Epithelial cell of prostate (primary cell): ENCODE measurements at places on chromosomes 5 and 9.
A peak's percentile ranks its signal among the peaks of the same experiment; 100 is the strongest.

- DNase-seq = peak; percentile 74
These were observed 138.8 kb downstream of the SMC2 start for GRCh38 chr9:104232781-104233341.

GRCh38 chr5:168364750-168365550, 73.5 kb downstream of the WWC1 start:
- DNase-seq = no peak

GRCh38 chr9:130665431-130666392, 1.3 kb downstream of the PRDM12 start:
- no peak for DNase-seq

GRCh38 chr9:91416096-91416712, 7.4 kb downstream of the NFIL3 start:
- DNase-seq = no peak

DNA sequence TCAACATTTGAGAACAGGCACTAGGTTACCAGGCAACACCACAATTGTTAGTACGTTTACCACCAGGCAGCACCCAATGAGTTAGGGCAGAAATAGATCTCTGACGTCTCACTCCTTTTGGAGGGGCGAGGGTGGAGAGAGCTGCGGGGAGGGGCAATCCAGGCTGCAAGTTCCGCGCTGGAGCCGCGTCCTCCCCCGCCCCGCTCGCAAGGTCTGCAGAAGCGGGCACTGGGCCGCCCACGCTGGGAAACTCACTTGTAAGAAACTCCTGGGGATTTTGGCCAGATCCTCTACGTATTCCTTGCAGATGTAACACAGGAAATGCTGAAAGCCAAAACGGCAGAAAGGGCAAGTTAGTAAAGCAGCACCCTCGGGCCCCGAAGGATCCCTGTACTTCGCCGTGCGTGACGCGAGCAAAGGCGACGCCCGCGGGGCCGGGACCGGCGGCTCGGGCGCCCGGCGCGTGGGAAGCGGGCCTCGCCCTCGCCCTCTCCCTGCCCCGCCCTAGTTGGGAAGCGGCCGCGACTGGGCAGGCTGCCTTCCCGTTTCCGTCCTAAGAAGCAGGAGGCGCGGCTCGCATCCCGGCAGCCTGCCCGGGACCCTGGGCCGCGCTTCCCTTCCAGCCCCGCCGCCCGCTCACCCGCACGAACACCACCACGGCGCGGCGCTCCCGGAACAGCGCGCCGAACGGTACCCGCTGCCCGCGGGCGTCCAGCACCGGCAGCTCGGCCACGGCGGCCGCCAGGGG, 493 bp downstream of the PRXL2C start:
- no peak for DNase-seq

DNA sequence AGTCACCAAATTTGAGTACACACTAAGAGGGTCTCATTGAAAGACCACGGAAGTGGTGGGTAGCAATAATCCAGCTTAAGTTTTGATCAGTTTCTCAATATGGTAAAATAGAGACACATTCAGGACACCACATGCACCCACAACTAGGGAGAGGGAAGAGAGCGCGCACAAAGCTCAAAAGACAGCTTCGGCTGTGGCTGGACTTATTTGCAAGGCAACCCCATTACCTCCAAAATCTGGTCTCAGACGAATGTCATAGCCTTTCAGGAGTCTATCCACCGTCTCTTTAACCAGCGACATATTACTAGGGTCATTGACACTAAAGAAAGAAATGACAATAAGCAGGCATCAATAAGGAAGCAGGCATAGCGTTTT, 443 bp downstream of the GABRB2 start:
- DNase-seq = no peak

- DNase-seq = no peak
These were observed 182.0 kb downstream of the GIN1 start for GRCh38 chr5:102937894-102938293.

GRCh38 chr9:93295031-93295430, 111.1 kb downstream of the WNK2 start:
- no peak for DNase-seq

- DNase-seq = no peak
These were observed 46.5 kb upstream of the VDAC1 start for GRCh38 chr5:134051305-134051704.

GRCh38 chr9:114039484-114039883, 38.6 kb downstream of the AMBP start:
- DNase-seq = no peak
